ENCODE measurements at places on chromosomes 5 and 9. TPM values are rescaled to one million over a fixed set of nuclear protein-coding genes. Genes with fewer than 3 reads are reported as not detected.

DNA sequence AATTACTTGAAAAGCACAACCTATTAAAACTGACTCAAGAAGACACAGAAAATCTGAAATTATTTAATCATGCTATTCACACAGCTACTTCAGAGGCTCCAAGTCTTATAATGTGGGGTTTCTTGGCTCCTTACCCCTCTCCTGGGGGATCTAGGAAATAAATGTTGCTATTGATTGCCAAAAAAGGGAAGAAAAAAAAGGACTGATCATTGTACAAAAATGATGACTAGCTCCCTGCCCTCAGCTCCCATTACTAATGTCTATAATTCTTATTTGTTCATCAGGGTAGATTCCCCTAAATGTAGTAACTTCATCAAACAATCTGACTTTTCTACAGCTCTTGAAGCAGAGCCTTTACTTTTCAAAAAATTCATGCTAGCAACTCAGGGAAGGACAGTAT is 3.3 kb upstream of the SMC5 start:
- no peak for DNase-seq

- DNase-seq, result no peak
Measured at GRCh38 chr5:3026099-3026498, 274.6 kb upstream of the IRX2 start.

DNA sequence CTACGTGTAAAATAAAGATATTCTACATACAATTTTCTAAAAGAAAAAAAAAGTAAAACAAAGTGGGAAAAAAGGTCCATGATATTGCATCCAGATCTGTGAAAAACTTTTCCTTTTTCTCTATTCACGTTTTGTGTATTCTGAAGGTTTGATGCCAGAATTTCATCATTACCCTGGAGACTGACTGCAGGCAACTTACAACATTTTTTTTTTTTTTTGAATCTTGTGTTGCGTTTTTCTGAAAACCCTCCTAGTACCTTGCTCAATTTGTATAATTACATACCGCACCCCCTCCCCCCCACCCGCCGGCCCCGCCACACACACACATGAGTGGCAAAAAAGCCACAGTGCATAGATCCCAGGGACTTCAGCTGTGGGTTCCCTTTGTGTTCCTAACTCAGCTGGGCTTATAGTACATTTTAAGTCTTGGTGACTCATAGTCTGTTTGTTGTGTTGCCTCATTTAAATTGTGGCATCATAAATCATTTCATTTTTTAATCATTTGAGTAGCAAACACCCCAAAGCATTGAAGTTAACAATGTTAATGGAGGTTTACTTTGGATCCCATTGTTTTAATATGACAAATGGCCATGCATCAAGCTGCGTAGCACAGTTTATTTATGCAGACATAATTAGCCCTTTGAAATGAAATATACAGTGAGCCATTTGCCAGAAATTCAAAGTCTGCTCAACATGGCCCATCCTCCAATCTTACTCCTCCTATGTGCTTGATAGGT is 36.0 kb downstream of the PRDM6 start:
- DNase-seq, result no peak

DNA sequence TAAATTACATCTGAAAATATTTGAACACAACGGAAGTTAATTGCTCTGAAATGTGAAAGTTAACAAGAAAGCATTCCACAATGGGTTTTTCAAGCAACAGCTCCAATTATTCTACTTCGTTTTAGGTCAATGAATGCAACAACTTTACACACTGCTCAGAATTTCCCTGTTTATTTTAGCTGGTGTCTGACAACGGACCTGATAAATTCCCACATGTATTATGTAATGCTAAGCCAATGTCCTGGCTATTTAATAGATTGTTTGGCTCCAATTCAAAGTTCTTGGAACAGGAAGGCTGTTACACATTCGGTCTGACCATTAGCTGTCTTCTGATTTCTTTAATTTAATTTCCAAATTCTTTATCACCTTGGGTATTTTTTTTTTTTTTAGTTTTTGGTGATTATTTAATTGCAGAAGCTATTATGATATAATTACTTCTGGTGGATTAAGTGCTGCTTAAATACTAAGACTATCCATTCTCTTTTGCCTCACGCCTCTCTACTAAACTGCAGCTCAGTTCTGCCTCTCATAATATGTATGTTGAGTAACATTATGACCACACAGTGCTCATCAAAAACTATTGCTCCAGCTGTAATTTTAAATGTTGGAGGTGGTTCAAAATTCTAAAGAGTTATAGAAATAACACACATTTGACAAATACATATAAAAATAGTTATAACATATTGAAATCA is 57.9 kb downstream of the MEF2C start:
- DNase-seq, result no peak

- no peak for DNase-seq
Measured at GRCh38 chr5:66179297-66180051, 35.4 kb downstream of the SREK1 start.

GRCh38 chr9:2292733-2293132 is 277.6 kb downstream of the SMARCA2 start:
- no peak for DNase-seq

DNA sequence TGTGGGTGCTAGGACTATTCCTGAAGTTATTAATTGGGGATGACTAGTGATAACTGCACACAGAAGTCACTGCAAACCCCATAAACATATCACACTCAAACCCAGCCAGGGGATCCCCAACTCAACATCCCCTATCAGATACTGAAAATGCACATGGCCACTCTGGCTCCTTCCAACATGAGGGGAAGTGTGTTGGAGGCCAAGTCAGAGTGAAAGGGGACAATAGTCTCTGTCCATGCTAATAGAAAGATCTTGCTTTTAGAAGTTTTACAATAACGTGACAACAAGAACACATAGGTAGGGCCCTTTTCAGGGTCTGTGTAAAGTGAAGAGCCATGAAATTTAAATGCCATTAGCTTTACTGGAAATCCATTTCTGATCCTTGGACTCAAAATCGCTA is 98.8 kb upstream of the SEMA6A start:
- DNase-seq, result no peak

GRCh38 chr5:166428264-166428803 is 1863.1 kb upstream of the WWC1 start:
- DNase-seq, result no peak

GRCh38 chr5:153654504-153655200 is 164.2 kb downstream of the GRIA1 start:
- DNase-seq, result no peak

GRCh38 chr5:73415617-73416016 is 33.0 kb downstream of the FOXD1 start:
- DNase-seq, result no peak

DNA sequence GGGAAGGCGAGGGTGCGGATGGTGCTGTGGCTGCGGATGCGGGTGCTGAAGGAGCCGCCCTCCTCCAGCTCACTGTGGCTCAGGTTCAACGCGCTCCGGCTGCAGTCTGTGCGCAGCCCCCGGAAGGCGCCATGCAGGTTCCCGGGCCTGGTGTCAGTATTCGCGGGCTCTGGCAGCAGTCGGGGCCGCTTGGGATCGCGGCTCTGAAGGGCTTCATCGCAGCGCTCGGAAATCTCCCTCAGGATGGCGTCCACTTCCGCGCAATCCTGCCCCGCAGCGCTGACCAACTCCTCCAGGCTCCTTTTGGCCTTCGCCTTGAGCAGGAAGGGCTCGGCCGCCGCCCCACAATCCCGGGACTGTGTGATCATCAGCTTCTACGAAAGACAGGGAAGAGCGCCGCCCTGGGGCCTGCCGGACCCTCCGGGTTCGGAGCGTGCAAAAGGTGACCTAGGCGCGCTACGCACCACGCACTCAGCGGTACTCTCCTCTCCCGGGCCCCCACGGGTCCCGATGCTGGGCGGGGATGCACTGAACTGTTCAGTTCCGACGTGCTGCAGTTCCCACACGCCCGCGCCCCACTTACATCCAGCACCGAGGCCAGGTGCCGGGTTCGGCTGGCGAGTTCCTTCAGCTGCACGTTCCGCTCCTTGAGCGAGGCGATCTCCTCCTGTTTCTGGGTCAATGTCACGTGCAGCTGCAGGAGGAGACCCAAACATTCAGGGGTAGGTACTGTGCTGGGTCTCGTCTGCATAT is 6.5 kb downstream of the MCIDAS start:
- DNase-seq, result peak; percentile 35

GRCh38 chr5:74310386-74310785 is 330.1 kb downstream of the ENC1 start:
- DNase-seq, result no peak

DNA sequence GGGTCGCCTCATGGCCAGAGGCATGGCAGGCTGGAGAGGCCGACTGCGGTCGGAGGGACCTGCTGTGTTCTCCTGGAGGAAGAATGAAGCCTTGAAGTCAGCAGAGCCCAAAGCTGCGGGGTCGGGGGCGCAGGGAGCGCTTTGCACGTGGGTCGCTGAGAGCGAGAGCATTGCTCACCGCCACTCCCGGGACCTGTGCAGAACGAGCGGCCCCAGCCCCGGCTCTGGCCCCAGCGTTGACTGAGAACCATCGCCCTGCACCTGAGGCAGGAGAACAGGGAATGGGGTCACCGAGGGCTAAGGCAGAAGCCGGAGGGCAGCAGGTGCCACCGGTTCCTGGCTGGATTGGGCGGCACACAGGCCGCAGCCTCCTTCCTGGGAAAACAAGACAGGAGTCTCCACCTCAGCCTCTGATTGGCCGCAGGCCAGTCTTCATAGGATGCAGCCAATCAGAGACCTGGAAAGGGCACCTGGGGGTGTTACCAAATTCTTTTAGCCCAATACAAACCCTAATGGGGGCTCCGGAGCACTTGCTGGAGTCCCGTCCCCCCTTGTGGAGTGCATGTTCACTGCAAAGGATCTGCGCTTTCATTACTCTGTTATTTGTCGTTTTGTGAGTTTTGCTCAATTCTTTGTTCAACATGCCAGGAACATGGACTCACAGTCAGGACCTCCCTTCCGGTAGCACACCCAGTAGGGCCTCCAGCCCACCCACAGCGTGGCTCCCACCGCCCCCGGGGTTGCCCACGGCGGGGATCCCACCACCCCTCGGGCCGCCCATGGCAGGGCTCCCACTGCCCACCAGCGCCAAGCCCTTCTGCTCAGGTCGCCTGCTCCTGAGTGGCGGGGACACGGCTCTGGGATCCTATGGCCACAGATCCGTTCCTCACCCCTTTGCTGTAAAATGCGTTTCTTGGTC is 24.7 kb upstream of the SLC6A19 start:
- no peak for DNase-seq

DNA sequence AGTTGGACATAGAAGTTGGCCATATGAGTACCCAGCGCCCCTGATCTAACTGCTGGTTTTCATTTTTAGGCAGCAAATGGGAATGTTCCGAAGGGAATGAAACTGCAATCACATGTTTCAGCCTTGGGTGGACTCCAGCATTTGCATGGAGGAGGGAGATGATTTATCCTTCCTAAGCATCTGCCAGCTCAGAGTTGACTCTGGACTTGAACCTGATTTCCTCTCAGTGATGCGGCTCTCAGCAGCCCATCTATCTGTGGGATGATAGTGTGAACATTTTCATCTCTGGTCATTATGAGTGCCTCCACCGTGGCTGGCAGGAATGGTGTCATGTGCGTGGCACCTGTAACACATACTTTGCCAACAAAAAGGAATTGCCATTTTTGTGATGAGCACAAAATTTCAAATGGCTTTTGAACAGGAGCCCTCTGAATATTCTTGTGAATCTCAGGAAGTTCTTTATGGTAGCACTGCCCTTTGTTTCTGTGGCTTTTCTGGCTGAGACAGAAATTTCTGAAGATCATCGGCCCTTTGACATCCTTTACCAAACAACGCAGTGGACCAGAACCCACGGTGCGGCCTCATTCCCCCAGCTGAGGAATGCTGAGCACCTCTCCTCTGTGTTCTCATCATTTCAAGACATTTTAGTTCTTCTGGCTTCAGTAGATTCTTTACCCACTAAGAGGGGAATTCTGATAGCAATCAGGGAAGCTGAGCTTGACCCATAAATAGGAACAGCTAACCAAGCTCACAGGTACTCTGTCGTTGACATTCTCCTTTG is 28.5 kb downstream of the FUBP3 start:
- DNase-seq, result no peak

DNA sequence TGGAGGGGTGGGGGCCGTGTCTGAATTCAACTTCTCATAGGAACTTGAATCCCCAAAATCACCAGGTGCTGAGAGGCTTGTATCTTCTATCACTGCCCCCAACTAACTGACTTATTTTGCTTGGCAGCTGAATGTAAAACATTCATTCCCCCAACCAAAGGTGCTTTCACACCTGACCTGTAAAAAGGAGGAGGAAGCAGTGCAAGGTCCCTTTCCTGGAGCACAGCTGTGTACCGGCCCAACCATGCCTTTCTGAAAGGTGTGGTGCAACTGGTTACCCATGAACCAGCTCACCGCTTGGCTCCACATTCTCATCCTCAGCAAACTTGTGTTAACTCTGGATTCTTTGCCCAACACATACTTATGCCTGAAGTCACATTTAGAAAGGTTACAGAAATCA is 34.7 kb downstream of the TMEM167A start:
- no peak for DNase-seq

GRCh38 chr5:172910828-172911627 is 48.2 kb upstream of the RPL26L1 start:
- DNase-seq, result peak; percentile 47

Gene CAPSL
- not detected for total RNA-seq

Gene PTGER4
- total RNA-seq, result 0.26 TPM

Gene FAM200C
- total RNA-seq, result 3.2 TPM
